ENCODE measurements at places on chromosomes 6 and 20.

DNA sequence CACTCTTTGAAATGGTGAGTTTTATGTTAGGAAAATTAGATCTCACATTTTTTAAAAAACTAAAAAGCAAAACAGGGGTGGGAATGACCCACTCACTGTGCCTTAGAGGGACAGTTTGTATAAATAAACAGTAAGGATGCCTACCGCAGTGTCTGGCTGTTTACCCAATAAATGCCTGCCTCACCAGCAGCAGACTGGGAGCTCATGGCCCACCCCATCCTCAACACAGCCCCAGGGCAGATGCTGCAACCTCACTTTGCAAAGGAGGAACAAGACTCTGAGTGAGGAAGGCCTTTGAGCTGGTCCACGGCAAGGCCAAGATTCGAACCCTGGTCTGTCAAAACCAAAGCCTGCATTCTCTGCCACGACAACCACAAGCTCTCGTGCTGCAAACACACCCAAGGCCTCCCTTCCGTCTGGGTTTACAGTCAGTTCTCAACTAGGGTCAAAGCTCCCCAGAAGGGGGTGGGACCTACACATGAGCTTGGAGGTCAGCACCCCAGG, 77.8 kb downstream of the BMP7 start:
- DNase-seq = no peak

GRCh38 chr6:147177286-147177685, 26.9 kb upstream of the STXBP5 start:
- DNase-seq = no peak

- DNase-seq = no peak
Observed at GRCh38 chr6:107787589-107787960, 36.5 kb downstream of the SCML4 start.

GRCh38 chr20:2292416-2293110, 3.2 kb upstream of the TGM3 start:
- DNase-seq = no peak

DNA sequence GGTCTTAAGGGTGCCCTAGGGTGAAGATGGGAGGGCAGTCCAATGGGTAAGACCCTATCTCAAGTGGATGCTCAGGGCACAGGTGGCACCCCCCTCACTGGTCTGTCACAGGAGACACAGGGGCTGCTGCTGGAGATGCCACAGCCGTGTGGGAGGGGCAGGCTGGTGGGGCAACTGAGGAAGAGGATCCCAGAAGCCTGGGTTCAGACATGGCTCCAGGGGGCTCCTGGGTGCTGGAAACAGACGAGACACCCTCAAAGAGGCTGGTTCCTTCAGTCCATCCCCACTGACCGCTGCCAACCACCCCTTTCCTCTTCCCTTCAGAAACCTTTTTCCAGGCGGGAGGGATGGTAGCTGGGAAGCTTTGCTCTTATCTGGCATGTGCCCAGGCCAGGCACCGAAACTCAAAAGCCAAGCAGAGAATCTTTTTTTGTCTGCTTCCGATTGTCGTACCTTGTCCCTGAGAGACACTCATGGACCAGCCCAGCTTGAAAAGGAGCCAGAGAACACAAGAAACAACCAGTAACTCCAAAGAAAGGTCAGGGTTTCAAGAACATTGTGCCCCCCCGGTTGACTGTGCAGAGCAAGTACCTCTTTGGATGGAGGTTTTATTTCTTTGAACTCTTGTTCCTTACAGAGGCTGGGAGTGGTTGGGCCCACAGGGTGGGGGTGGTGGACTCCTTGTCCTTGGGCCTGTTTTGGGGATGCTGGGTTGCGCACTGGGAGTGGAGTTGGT, 28.5 kb upstream of the EMILIN3 start:
- no peak for DNase-seq

DNA sequence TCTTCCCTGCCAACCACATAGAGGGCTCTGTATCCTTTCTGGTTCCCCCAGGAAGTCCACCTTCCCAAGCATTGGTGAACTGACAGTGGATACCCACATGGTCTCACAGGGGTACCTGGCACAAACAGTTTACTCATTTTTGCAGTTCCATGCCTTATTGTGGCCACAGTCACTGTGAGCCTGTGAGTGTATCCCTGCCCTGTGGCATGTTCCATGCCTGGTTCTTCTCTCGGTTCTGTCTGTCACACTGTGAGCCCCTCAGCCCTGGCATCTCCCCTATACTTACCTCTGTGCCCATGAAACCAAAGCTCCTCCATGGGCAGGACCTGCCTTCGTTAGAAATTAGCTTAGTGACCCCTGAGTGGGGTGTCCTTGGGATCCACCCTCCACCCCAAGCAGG, 107.8 kb downstream of the TOX2 start:
- DNase-seq = no peak

GRCh38 chr6:7249946-7250643, 62.9 kb downstream of the SSR1 start:
- no peak for DNase-seq

GRCh38 chr20:13006825-13007224, 1.9 kb upstream of the SPTLC3 start:
- DNase-seq = no peak
